NCI-H2029 treated with DMSO at 0.1 percent for 48 hours (cell line): ENCODE measurements at places on chromosomes 13 and 19.

- DNase-seq: no peak
These were observed 93.3 kb downstream of the OLFM4 start for GRCh38 chr13:53121919-53122318.

- DNase-seq: no peak
These were observed 7.6 kb upstream of the BICRA start for GRCh38 chr19:47601180-47601904.

DNA sequence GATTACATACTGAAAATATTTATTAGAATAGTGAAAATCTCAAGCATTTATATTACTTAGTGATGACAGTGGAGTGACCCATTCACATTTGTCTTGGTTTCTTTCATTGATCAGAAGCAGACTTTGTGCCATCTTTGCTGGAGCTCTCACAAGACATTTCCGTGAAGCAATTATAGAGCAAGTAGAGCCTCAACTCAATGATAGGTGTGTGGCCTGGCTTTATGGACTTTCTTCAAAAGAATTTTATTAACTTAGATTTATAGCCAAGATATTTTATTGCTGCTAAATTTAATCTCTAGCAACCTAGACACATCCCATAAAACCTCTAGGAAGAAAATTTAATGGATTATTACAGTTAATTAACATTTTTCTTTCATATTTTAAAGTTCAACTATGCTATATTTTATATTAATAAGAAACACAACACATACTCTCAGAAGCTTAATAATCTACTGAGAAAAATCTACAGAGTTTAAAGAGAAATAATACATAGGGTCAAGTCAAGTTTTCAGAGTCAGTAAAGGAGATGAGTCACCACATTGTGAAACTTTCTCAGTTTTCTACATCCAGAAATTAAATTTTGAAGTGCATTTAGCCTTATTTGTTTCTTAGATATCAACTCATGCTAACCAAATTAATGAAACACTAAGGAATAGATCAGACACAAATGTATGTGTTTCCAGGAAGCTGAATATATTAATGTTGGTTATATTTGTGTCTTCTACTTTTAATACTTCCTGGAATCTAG, 160.5 kb downstream of the LACC1 start:
- no peak for DNase-seq

GRCh38 chr13:76792731-76793347, 93.4 kb downstream of the KCTD12 start:
- no peak for DNase-seq

DNA sequence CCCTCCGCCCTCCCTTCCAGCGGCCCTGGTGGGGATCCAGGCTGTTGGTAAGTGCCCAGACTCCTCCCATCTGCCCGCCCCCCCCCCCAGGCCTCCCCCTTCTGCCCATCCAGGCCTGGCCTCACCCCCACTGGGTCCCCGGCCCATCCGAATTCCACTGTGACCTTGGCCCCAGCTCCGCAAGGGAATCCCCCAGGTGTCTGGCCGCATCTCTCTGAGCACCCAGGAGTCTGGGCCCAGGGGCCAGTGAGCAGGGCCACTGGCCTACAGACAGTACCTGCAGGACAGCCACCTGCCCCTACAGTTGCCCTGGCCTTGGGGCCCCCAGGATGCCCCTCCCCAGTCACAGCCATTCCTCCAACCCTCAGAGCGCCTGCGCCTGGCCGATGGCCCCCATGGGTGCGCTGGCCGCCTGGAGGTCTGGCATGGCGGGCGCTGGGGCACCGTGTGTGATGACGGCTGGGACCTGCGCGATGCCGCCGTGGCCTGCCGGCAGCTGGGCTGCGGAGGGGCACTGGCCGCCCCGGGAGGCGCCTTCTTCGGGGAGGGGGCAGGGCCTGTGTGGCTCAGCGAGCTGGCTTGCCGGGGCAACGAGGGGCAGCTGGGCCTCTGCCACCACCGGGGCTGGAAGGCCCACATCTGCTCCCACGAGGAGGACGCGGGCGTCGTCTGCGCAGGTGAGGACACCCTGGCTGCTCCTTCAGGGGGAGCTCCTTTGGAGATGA, 912 bp downstream of the SSC5D start:
- no peak for DNase-seq

DNA sequence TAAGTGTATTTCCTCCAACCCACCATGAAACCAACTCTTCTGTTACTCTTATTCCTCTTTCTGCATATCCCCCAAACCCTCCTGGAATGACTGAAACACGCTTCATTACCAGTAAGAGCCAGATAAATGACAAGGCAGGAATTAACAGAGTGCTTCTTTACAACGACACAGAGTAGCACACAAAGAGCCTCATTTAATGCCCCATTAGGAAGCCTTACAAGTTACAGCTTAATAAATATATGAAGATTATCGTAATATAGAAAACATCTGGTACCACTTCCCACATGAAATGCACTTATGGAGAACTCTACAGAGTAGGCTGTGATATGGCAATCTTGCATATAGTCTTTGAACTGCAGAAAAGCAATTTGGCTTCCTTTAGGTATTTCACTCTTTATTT, 116.8 kb downstream of the ENOX1 start:
- no peak for DNase-seq

DNA sequence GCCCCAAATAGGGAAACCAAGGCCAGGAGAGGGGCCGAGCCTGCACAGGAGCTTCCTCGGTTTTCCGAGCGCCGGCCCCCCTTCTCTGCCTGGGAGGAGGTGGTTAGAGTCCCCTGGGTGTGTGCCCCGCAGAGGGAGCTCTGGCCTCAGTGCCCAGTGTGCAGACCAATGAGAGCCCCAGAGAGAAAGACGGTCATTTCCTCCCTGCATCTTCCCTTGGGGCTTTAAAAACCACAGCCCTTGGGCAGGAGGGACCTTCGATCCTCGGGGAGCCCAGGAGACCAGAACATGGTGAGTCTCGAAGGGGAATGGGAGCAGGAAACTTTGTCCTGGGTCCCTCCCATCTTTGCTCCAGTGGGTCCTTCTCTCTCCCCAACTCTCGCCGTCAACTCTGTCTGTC, at the start of gene C5AR1:
C5AR1 (plus strand) TSS at position 254 of the 400 bp plus-strand sequence; CDS start at position 289, 35 bp downstream.
- DNase-seq: no peak

DNA sequence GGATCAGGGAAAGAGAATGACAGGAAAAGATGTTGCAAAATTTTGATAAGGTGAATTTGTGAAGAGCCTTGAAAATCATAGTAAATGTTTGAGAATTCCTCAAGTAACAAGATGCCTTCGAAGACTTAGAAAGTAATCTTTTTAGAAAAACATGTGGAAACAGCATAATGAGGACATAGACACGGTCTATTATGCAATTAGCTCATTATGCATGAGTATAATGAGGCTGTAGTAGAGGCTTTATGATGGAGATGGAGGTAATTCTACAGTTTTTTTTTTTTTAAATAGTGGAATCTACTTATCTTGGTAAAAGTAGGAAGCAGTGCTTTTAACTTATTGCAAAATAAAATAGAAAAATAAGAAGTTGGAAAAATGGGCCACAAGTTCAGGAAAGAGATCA, 1329.1 kb upstream of the SPRY2 start:
- DNase-seq: no peak

DNA sequence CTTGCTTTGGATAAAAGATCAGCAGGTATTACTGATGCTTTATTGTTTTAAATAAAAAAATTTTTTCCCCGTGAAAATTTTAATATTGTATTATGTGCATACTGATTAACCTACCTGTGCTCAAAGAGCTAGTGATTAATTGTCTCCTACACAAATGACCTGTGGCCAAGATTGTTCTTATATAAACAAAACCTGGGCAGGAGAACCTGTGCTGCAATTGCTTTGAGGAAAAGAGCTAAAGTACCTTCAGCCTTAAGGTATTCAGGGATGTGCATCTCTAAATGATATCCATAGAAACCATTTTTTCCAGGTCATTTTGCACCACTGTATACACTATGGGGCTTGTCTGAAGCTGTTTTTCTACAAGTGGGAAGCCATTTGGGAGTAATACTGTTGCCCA, 1.2 kb downstream of the FRY start:
- DNase-seq: no peak

DNA sequence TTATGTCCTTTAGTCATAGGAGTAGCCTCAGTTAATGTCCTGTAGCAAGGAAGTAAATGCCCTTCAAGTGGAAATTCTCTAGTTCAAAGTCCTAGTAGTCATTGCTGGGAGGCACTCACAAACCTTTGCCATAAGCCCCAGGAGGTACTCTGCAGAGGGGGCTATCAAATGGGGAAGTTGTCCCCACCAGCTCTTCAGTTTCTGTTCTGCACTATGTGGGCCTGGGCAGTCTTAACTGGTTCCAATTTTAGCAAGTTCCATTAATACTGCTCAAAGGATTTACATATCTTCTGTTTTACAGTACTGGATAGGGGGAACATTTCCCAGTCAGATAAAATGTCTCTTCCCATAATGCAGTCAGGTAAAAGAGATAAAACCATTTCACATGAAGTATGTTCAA, 101.3 kb downstream of the B3GLCT start:
- no peak for DNase-seq

DNA sequence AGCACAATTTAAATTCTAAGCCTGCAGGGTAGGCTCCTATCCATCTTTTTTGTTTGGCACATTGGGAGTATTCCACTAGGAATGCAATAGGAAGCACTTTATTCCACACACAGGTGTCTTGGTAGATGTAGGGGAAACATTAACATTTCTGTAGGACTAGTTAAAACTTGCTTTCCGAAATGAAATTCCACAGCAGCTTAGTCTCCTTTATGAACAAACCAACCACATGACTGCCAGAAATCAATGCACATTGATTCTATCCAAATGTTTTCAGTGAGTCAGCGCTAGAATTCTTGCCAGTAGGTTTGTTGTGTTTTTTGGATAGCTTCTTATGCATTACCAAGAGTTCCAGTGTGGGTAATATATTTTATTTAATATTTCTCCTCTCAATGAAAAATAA, 207.9 kb upstream of the CSNK1A1L start:
- no peak for DNase-seq

GRCh38 chr19:45878043-45878794, 7.7 kb downstream of the IRF2BP1 start:
- DNase-seq: no peak

- no peak for DNase-seq
These were observed 107.1 kb downstream of the DACH1 start for GRCh38 chr13:71759651-71760511.

DNA sequence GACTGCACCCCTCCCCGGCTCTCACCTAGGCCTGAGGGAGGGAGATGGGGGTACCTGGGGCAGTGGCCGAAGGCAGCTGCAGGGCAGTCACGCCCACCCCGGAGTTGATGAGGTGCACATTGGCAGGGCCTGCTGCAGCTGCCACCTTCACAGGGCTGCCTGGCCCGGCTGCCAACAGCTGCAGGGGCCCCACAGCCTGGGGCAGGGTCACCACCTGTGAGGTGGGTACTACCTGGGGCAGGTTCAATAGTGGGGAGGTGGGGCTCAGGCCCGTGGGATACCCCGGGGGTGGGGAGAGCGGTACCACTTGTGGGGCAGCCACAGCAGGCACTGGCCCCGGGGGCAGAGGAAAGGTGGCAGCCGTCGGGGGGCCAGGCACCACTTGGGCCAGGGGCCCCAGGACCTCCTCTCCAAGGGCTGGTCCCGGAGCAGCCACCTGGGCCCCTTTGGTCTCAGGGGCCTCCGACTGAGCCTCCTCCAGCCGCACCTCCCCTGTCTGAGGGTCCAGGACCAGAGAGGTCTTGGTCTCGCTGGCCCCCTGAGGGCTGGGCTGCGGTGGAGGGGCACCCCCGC, 2.7 kb downstream of the SIX5 start:
- no peak for DNase-seq

GRCh38 chr13:28859069-28859468, 38.9 kb downstream of the MTUS2 start:
- DNase-seq: no peak

DNA sequence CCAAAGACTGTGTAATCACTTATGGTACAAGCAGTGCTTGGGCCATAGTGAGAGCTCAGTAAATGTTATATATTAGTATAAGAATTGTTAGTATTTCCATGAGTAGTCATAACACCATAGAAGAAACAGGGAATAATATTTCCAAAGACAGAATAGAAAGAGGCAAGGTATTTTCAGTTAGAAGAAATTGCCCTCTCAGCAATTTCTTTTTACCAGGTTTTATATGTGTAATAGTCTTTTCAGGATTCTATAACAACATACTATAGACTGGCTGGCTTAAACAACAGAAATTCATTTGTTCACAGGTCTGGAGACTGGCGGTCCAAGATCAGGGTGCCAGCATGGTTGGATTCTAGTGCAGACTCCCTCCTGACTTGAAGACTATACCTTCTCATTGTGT, 485.7 kb downstream of the FOXO1 start:
- no peak for DNase-seq

DNA sequence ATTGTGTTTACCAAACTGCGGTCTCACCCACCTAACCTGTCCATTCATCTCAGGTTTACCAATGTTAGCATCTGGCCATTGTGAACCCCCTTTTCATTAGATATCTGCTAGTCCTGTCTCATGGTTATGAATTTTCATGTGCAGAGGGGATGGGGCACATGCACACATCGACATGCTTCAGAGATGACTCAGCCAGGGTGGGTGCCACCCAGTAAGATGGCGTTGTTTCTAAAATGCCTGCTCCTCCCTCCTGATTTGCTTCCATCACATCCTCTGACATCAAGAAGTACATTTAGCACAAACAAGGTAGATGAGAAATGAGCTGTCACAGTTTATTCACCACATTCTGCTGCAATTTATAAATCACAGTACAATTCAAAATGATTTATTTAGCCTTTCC, 51.3 kb downstream of the GPALPP1 start:
- DNase-seq: no peak

GRCh38 chr19:47155148-47155547, 24.5 kb downstream of the SAE1 start:
- DNase-seq: no peak
